ENCODE measurements at places on chromosomes 5 and 9.

DNA sequence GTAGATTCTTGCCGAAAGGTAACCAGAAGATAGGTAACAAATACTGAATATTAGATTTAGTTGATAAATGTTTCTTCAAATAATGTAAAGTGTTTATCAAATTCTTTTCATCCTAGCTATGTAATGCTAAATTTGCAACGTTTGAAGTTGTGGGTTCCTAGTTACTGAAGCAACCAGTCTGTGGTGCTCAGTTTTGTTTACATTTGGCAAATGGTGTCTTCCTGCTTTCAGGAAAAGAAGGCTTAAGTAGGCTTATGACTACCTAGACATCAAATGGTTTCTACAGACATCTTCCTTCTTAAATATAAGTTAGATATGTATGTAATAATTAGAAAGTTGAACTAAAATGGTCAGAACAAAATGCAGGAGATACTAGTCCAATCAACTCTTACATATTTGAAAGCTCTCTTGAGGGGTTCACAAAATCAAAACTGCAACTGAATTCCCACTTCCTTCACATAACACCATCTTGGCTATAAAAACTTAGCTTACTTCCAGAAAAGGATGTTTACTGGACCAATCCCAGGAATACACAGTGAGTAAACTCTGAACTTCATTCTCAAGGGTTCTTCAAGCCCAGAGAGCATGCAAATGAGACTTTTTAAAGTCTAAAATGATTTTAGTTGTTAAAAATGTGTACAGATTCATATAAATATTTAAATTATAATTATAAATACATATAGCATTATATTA, 125.7 kb upstream of the ITGA1 start:
- no peak for DNase-seq

DNA sequence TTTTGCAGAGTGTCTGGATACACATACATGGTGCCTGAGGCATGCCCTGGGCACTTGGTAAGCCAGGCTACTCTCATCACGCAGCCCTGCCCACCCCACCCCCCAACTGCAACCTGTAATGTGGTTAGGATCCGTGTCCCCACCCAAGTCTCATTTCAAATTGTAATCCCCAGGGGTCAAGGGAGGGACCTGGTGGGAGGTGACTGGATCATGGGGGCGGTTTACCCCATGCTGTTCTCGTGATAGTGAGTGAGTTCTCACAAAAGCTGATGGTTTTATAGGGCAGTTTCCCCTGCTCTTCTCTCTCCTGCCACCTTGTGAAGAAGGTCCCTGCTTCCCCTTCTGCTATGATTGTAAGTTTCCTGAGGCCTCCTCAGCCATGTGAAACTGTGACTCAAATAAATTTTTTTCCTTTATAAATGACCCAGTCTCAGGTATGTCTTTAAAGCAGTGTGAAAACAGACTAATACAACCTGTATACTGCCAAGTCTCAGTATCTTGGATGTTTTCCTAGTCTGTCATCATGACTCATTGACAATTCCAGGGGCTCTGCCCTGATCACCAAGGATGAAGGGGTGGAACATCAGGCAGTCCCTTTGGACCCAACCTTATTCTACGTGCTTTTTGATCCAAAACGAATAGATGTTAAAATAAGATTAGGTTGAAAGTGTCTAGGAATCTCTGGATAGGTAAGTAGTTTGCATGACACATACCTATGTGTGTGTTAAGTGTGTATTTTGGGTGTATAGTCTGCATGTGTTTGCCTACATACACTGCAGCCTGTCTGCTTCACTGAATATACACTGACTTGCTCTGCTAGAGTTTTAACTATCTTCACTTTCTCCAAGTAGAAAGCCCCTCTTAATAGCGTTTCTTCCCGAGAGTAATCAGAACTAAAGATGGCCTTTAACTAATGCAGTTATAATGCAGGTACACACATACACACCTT, 293.8 kb downstream of the SLIT3 start:
- DNase-seq: no peak

GRCh38 chr5:75677607-75678006, 39.6 kb downstream of the POC5 start:
- DNase-seq: no peak

GRCh38 chr9:113636165-113636564, 172.6 kb downstream of the RGS3 start:
- DNase-seq: no peak

DNA sequence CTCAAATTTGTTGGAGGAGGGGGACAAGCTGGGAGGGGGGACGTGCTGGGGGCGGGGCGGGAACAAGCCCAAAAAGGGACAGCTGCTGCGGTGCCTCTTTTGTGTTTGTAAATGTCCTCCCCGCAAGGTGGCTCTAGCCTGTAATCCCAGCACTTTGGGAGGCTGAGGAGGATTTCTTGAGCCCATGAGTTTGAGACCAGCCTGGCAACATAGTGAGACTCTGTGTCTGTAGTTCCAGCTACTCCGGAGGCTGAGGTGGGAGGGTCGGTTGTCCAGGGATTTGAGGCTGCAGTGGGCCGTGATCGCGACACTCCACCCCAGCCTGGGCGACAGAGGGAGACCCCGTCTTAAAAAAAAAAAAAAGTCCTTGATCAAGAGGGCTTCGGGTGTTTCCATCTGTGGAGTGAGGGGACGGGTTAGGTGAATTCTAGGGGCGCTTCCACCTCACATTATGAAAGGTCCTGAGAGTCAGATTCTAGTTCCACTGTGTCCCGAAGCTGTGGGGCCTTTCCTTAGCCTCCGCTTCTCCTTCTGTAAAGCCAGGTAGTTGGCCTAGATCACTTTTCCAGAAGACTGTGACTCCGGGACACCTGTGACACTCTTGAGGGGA, 779 bp upstream of the CTNNA1 start:
- no peak for DNase-seq

GRCh38 chr9:14349447-14350348, 35.8 kb upstream of the NFIB start:
- DNase-seq: no peak

All from head of caudate nucleus (tissue), 42 donors.